ENCODE measurements at places on chromosomes 7 and 10. TPM values are rescaled to one million over a fixed set of nuclear protein-coding genes. Genes with fewer than 3 reads are reported as not detected.

Gene ADAM8
- 0.65 TPM for total RNA-seq

Gene GIMAP2
- total RNA-seq, result 6.1 TPM

Gene IFT22
- total RNA-seq, result 39.5 TPM

Gene HOXA3
- 9.4 TPM for total RNA-seq

Gene CROT
- total RNA-seq, result 37.6 TPM

Gene SPDYE1
- not detected for total RNA-seq

Gene VWDE
- total RNA-seq, result 0.11 TPM

Gene RNLS
- total RNA-seq, result 15.2 TPM

Gene PON2
- total RNA-seq, result 106 TPM

Gene SEMA3C
- 669 TPM for total RNA-seq

Gene WNT16
- total RNA-seq, result under 0.01 TPM

Gene COBL
- 0.11 TPM for total RNA-seq

Gene VIM
- 8,245 TPM for total RNA-seq

Gene DDC
- total RNA-seq, result not detected

Gene TAS2R41
- total RNA-seq, result not detected

Gene PNLIP
- total RNA-seq, result not detected

Gene NPFFR1
- not detected for total RNA-seq

Gene SH2D4B
- total RNA-seq, result not detected

Gene AEBP1
- total RNA-seq, result 216 TPM

Gene CFAP70
- total RNA-seq, result 3.6 TPM

Gene ERVW-1
- not detected for total RNA-seq

Gene FFAR4
- total RNA-seq, result not detected

Gene GSTO1
- total RNA-seq, result 288 TPM

Gene SEMA4G
- 0.26 TPM for total RNA-seq

Gene GLRX3
- 101 TPM for total RNA-seq

Gene NEBL
- 59.6 TPM for total RNA-seq

Gene LAMB1
- total RNA-seq, result 222 TPM

Gene PON1
- total RNA-seq, result under 0.01 TPM

Gene GBX1
- not detected for total RNA-seq

Gene CALHM1
- total RNA-seq, result not detected

Gene FAM25A
- total RNA-seq, result not detected

Gene MRLN
- not detected for total RNA-seq

Gene NUTM2B
- under 0.01 TPM for total RNA-seq

All from articular chondrocyte of knee joint (primary cell).